ENCODE measurements at places on chromosomes 5 and 9. TPM values are rescaled to one million over a fixed set of nuclear protein-coding genes. Genes with fewer than 3 reads are reported as not detected.

- no peaks in the 10 kb centered on the region for H3K36me3 ChIP-seq
- H3K27me3 ChIP-seq = peaks cover 78% of the 10 kb centered on the region
- H3K27ac ChIP-seq = no peak overlapping the region
Observed at GRCh38 chr9:93968451-93969327, 13.5 kb upstream of the BARX1 start.

GRCh38 chr9:83701769-83702168 lies 6.0 kb downstream of the UBQLN1 start:
- peaks cover 87% of the 10 kb centered on the region for H3K4me1 ChIP-seq
- H3K27me3 ChIP-seq = no peaks in the 10 kb centered on the region
- H3K27ac ChIP-seq = peak overlapping the region; percentile 50
- no peak for DNase-seq
- peak overlapping the region; percentile 24 for H3K4me3 ChIP-seq
- H3K36me3 ChIP-seq = no peaks in the 10 kb centered on the region

DNA sequence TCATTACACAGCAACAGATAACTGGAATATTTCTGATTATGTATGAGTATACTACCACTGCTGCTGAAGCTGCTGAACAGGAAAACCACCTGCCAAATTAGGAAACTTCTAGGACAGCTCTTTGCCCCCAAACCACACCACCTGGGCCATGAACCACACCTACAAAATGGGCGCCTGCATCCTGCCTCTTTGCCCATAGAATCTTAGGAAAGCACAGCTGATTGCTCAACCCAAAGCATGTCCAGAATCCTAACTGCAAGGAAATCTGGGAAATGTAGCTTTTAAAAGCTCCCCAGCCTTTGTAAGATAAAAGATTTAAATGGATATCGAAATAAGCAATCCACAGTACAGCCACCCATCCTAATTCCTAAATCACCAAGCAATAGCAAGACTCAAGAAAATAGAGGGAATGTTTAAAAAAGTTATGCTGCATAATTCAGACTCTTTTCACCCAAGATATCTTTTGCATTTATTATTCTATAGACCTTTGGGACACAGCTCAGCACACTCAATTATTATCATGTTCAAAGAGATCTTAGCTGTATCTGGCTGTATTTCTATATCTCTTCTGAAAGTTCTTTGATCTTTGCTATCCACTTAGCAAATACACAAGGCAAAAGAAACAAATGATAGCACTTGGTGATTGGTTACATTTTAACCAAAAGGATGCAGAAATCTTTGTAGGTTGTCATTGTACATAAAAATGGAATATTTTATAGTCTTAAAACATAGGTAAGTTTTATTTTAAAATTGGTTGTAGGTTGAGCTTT lies 6.8 kb upstream of the C9orf152 start:
- no peaks in the 10 kb centered on the region for H3K4me1 ChIP-seq
- H3K4me3 ChIP-seq = no peak overlapping the region
- no peaks in the 10 kb centered on the region for H3K36me3 ChIP-seq
- H3K27me3 ChIP-seq = no peaks in the 10 kb centered on the region
- no peak for DNase-seq

DNA sequence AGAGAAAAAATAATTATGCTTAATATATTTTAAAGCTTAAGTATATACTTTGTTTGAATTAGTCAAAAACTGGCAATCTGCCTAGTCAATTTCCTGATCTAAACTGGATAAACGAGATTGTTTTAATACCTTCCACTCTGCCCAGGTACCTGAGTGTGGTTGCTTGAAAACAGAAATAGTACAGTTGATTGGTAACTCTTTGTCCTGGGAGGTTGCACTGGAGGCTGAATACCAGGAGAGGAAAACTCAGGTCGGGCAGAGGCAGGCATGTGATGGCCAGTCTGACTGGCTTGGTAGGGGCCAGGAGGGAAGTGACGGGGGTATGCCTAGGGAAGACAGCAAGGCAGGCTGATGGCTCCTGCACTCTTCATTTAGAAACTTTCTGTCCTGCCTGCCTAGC lies 80.2 kb downstream of the PIK3R1 start:
- H3K27me3 ChIP-seq = no peaks in the 10 kb centered on the region
- no peak for DNase-seq
- peaks cover 44% of the 10 kb centered on the region for H3K4me1 ChIP-seq
- H3K36me3 ChIP-seq = peaks cover 76% of the 10 kb centered on the region
- no peak overlapping the region for H3K27ac ChIP-seq
- H3K4me3 ChIP-seq = no peak overlapping the region

Gene GRIA1
- 0.14 TPM for total RNA-seq

DNA sequence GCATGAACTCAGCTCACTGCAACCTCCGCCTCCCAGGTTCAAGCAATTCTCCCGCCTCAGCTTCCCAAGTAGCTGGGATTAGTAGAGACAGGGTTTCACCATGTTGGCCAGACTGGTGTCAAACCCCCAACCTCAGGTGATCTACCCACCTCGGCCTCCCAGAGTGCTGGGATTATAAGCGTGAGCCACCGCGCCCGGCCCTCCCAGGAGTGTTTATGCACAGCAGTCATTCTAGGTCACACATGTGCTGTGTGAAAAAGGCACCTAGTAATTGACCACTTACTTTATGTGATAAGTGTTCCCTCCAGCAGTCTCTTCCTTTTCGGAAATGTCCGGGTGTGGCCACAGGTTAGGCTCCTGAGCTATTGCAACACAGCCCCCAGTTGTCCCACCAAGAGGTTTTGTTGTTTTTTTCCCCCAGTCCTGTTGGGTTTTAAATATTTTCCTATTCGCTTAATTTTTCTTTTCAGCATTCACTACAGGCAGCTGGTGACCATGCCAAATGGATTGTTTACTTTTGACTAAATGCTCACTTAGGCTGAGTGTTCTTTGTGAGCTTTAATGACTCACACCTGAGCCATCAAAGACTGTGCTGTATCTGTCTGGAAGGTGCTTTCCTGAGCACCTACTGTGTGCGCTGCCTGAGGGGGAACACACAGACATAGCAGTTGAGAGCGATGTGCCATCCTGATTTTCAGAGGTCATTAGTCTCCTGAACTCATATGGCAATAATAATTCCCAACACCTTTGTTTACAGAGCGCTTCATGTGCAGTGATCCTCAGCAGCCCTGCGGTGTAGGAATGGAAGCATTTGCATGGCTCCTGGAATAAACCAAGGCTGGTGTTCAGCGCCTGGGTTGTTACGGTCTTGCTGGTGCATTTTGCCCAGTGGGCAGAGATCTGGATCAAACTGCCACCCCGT lies 94.3 kb downstream of the MVB12B start:
- no peak for DNase-seq
- no peak overlapping the region for H3K4me3 ChIP-seq
- H3K27me3 ChIP-seq = no peaks in the 10 kb centered on the region

Gene PTPRD
- total RNA-seq = 15.6 TPM

Gene SLC1A1
- total RNA-seq = 3.1 TPM

DNA sequence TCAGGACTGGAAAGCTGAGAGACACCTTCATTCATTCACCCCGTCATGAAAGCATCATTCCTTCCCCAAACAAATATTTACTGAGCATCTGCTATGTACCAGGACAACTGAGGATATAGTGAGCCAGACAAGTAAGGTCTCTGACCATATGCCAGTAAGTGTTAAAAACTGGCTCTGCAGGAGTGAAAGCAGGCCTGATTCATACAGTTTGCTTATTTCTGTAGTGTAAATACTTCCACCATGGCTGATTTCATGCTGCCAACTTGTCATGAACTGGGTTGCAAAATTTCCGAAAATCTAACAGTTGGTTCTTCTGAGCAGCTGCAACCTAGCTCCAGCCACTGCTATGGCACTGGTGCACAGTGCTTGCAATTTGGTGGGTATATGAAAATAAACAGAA lies 68.1 kb downstream of the YIPF5 start:
- no peaks in the 10 kb centered on the region for H3K4me1 ChIP-seq
- DNase-seq = no peak
- no peak overlapping the region for H3K27ac ChIP-seq
- no peaks in the 10 kb centered on the region for H3K27me3 ChIP-seq

- no peak overlapping the region for H3K4me3 ChIP-seq
- H3K27ac ChIP-seq = no peak overlapping the region
- H3K27me3 ChIP-seq = no peaks in the 10 kb centered on the region
- no peak for DNase-seq
- no peaks in the 10 kb centered on the region for H3K4me1 ChIP-seq
Observed at GRCh38 chr5:156135531-156135930, 191.4 kb upstream of the SGCD start.

Gene BARHL1
- not detected for total RNA-seq
